GM20000 (cell line): ENCODE measurements at places on chromosomes 2 and 18.
A peak's percentile ranks its signal among the peaks of the same experiment; 100 is the strongest.

DNA sequence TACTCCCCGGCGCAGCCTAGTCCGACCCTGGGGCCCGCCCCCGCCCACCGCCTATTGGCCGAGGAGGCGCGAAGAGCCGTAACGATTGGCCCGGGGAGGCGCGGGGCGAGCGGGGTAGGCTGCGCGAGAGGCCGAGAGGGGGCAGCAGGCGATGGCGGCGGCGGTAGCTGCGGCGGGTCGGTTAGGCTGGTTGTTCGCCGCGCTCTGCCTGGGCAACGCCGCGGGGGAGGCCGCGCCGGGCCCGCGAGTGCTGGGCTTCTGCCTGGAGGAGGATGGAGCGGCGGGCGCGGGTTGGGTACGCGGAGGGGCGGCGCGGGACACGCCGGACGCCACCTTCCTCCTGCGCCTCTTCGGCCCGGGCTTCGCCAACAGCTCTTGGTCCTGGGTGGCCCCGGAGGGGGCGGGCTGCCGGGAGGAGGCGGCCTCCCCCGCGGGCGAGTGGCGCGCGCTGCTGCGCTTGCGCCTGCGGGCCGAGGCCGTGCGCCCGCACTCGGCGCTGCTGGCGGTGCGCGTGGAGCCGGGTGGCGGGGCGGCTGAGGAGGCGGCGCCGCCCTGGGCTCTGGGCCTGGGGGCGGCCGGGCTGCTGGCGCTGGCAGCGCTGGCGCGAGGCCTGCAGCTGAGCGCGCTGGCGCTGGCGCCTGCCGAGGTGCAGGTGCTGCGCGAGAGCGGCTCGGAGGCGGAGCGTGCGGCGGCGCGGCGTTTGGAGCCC, at the start of gene CNNM3:
TSS of gene CNNM3 (plus strand) at position 142 of the 709 bp plus-strand sequence. CDS start at position 152, 10 bp downstream.
- peak; percentile 100 for DNase-seq

GRCh38 chr18:68340606-68341005, 374.3 kb downstream of the TMX3 start:
- DNase-seq = no peak

- no peak for DNase-seq
Measured at GRCh38 chr2:152506843-152507242, 171.9 kb downstream of the FMNL2 start.

DNA sequence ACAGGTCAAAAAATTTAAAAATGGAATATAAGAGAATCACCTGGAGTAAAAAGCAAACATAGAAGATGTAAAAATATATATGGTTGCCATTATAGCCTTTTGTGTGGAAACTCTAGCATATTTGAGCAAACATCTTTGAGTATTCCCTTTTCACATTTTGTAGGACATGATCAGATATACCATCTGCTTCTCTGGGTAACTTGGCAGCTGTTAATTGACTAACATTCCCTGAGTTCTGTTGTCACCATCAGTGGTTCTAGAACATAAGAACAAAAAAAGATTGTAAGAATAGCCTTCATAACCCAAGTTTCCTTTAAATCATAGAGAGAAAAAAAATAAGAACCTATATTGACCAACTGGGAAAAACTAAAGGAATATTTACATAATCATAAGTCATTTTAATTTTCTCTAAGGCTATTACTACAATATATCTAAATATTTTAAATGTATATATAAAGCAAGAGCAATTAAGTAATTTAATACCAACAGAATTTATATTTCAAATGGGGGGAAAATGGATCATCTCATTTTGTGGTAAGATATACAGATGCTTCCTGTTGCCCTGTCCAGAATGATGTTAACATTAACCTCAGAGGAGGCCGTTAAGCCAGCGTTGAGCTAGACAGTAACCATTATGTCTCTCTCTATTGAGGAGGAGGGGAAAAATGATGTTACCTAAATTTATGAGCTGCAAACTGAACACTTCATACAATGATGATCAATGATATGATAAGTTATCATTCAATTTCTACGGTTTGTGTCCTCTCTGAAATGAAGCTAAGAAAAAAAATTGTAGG, 9.8 kb upstream of the INO80D start:
- no peak for DNase-seq

DNA sequence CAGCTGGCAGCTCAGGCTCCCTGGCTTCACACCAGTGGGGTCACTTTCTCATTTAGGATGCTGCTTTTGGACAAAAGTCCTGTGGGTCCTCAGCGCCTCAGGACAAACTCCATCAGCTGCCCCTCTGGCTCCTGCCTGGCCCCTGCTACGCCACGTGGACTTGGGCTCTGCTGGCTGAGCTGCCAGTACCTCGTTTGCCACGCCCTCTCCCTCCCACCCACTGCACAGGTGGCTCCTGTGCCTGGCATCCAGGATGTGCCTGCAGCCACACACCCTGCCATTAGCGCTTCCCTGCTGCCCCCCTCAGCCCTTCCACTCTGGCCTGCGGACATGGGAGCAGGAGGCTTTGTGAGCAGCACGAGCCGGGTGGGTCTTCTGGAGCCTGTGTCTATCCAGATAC, 118.9 kb downstream of the ZNF236 start:
- DNase-seq = no peak

- peak; percentile 31 for DNase-seq
Measured at GRCh38 chr18:79356435-79356834, 39.3 kb upstream of the NFATC1 start.

GRCh38 chr2:219912491-219912921, 285.1 kb downstream of the SLC4A3 start:
- DNase-seq = no peak

- DNase-seq = no peak
Measured at GRCh38 chr2:131038258-131039100, 54.8 kb downstream of the FAM168B start.

DNA sequence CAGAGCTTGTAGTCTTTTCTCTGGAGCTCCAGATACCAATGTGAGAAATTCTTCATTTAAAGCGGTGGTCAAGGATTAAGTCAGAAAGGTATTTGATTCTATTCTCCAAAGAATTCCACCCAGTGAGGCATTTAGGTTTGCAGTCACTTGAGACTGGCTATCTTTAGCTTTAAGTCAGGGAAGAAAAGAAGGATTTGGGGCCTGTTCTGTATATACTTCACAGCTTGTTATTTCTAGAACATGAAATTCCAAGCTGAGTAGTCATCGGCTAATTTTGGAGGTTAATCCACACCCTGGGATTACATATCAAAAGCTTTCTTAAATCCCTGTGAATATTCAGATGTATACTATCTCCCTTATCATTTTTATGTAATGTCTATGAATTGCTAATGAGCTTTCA, 39.4 kb downstream of the MYOM1 start:
- no peak for DNase-seq

DNA sequence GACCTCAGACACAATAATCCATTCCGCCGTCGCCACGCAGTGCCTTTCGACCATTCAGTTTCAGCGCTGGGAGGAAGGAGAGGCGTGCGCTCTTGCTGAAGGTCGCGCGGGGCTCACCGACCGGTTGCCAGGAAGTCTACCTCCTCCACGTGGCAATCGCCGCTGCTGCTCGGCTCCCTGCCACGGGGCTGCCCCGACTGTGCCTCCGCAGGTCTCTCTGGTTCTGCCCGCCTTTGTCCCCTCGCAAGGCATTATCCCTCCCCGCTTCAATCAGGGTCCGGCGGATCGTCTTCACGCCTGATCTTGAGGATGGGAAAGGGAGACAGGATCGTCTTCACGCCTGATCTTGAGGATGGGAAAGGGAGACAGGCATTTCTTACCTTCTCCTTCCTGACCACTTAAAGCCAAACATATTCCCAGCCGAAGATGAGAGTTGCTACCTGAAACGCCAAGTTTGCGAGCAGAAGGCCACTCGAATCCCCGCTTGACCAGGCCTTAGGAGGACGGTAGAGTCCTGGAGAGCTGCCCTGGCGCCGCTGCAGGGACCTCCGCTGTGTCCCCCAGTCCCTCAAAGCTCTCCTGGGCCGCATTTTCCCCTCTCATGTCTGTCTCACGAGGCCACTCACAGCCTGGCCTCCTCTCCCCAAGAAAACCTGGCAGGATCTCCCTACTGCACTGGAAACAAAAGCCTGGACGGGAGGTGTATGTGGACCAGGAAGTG, 4.3 kb upstream of the GPR45 start:
- no peak for DNase-seq

GRCh38 chr2:42978175-42978886, 185.9 kb upstream of the HAAO start:
- DNase-seq = no peak

DNA sequence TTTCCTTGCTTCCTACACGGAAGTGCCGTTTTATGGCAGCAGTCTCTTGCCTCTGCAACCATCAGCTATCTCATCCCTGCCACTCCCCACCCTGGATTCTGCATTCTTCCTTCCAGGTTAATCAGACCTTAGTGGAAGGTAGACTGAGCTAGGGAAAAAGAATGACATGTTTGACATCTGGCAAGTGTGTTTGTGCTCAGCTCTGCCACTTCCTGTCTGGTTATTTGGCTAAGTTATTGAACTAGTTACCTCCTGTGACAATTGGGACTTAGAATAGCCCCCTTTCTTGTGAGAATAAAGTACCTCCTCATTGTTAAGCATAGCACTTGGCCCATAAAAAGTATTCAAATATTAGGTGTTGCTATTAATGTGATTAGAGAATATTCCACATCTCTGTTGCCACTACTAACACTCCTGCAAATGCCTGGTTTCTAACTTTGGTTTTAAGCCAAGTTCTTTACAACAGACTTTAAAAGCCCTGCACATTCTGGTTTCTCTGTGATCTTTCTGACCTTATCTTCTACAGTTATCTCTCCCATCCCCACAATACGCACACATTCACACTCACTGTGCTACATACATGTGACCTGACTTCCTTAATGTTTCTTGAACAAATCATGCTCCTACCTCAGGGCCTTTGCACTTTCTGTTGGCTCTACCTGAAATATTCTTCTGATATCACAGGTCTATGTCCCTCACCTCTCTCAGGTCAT, 10.8 kb upstream of the MAPRE2 start:
- no peak for DNase-seq

- DNase-seq = no peak
Measured at GRCh38 chr2:72982781-72983499, 65.6 kb downstream of the EMX1 start.

DNA sequence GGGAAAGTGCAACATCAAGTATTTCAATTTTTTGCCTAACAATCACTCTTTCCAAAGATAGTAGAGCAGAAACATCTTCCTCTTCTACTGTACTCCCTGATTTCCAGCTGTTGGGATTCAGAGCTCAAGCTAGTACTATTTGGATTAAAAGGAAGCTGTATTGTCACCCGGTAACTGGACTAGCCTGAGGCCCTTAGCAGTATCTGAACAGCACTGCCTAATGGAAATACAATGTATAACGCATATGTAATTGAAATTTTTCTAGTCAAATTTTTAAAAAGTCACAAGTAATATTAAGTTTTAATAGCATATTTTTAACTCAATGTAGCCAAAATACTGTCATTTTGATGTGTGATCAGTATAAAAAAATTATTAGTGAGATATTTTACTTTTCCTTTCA, 86.2 kb downstream of the COX7A2L start:
- DNase-seq = no peak

- no peak for DNase-seq
Measured at GRCh38 chr2:150561076-150561475, 73.6 kb upstream of the RND3 start.

- DNase-seq = no peak
Measured at GRCh38 chr2:163652751-163653150, 83.1 kb downstream of the FIGN start.

DNA sequence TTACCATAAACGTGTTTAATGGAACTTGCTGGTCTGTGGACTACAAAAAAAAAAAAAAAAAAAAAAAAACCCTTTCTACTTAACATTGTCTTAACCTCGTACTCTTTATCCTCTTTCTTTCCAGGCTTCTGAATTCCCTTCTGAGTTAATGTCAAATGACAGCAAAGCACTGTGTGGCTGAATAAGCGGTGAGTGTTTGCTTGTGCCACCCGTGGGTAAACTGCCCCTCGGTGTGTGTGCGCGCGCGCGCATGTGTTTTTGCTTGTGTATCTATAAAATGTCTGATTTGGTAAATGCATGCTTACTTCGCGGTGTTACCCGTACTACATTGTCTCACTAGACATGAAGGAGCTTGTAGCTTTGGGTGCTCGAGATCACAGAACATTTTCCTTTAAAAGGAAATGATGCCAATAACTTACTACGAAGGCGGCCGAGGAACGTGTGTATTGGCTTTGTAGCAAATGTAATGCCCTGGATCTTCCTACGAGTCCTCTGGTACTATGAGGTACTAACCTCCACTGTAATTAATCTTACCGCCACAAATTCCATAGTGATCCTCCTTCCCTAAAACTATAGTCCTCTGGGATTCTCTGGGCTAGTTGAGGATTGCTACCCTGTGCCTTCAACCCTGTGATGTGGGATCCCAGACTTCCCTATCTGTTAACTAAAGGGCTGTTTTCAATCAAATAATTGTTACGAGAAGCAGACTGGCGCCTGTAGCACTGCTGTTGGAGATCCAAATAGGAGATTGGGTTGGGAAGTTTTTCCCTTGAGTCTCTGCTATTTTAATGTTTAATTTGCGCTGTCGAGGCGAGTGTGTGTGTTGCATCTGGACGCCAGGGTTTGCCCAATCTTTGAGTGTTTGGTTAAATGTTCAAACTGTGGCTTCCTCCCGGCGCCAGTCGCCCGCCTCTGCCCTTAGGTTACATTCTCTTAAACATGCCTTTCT, 1.1 kb downstream of the ID2 start:
- no peak for DNase-seq

DNA sequence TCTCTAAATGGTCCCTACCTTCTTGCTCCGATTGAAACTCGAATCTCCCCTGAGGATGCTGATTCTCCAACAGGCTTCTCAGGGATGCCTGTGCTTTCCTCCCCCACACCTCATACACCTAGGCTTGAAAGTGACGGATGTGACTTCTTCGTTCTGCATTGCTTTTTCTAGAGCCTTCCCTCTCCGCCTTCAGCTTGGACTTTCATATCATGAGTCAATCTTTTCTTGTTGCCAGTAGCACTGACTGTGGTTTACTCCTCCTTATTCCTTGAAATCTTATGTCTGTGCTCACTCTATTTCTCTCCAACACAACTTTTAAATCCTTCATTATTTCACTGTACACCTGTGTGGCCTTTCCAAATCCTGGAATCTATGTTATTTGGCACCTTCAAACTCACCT, 451.4 kb downstream of the TMX3 start:
- DNase-seq = no peak

GRCh38 chr2:48946449-48947048, 191.0 kb upstream of the LHCGR start:
- peak; percentile 68 for DNase-seq

GRCh38 chr2:162333968-162334367, 10.0 kb upstream of the GCA start:
- DNase-seq = no peak

GRCh38 chr2:23241611-23242245, 143.3 kb upstream of the KLHL29 start:
- no peak for DNase-seq

GRCh38 chr2:40773291-40773690, 321.4 kb upstream of the SLC8A1 start:
- DNase-seq = no peak
